Ureter (tissue), 1 donor: ENCODE measurements at places on chromosomes 12 and 14. TPM values are rescaled to one million over a fixed set of nuclear protein-coding genes. Genes with fewer than 3 reads are reported as not detected.
A peak's percentile ranks its signal among the peaks of the same experiment; 100 is the strongest.

DNA sequence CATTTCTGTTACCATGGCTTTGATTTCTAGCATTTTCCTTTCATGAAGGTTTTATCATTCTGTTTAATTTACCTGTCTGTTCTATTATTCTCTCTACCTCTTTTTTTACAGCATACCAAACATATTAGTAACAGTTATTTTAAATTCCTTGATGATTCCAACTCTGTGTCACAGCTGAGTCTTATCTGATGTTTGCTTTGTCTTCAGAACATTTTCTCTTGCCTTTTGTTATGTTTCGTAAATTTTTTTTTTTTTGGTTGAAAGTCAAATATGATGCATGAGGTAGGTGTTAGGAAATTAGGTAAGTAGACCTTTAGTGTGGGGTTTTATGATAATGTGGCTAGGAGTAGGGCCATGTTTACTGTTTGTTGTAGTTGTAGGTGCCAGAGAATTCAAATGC is 496.4 kb downstream of the FOXG1 start:
- DNase-seq, result no peak

The MORN3 gene
- 1.8 TPM for total RNA-seq

GRCh38 chr12:24600551-24600950 is 348.4 kb downstream of the BCAT1 start:
- no peak for DNase-seq

- DNase-seq, result no peak
These were observed 1.5 kb downstream of the FOXG1 start for GRCh38 chr14:28767853-28768741.

GRCh38 chr14:100708425-100709288 is 18.0 kb upstream of the DLK1 start:
- no peak for DNase-seq

- peak; percentile 70 for DNase-seq
These were observed 22.1 kb upstream of the KIF26A start for GRCh38 chr14:104116288-104116755.

The LHX5 gene
- not detected for total RNA-seq

DNA sequence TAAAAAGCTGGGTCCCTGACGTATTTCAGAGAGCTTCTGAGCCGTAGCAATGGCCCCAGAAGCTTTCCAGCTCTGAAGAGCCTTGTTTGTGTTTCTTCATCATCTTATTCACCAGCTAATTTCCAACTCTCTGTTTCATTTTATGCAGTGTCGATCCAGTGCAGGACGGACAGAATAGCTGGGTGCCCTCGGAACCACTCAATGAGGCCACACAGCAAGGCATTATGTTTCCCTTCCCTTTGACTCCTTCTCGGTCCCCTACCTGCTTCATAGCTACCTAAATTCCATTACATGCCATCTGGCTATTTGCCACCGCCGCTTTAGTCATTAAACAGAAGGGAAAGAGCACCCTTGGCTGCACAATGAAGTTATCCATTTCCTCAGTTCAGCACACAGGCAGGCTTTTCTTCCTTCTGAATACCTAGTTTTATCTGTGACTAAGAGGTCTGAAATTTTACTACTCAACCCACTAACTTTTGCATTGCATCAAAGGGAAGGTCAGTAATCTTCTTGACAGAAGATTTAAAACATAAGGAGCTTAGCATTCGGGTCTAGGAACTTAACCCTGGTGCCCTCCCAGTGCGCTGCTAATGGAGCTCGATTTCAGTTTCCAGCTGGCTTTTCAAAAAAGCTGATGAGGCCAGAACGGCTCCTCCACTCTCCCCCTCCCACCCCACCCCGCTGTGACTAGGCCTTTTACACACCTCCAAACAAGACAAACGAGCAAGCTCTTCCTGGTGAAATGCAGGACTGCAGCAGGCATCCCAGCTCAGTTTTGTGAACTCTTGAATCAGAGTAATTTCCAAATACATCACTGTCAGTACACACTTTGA is 176.8 kb downstream of the GXYLT1 start:
- no peak for DNase-seq

DNA sequence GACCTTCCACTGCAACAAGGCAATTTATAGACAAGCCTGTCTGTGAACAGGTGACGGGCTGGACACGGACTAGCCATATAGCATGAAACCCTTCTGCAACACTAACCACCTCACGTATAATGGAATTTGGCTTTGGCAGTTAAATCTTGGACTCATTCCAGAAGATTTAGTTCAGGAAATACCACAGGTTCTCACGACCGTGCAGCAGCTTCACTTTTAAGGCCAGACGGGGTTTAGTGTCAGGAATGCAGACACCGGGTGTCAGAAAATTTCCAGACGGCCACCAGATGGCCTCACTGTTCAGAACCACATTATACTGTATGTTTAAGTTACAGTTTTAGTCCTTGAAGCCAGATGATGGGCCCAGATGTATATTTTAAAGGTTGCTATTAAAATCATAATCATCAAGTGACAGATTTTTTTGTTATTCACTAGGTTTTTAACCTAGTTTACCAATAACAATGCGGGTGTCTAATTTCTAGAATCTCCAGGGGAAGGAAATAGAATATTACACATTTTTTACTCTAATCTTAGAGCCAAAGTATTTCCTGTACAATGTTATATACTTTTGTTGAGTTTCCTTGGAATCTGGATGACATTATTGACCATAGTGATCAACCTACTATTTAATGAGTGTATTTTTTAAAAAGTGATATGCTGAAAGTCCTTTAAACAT is 90.5 kb upstream of the TMPO start:
- DNase-seq, result peak; percentile 69

GRCh38 chr12:27651201-27651600 is 45.0 kb upstream of the REP15 start:
- DNase-seq, result no peak

The DDX51 gene
- total RNA-seq, result 28.7 TPM

- DNase-seq, result peak; percentile 50
These were observed 114.0 kb downstream of the PRMT8 start for GRCh38 chr12:3604748-3605586.

DNA sequence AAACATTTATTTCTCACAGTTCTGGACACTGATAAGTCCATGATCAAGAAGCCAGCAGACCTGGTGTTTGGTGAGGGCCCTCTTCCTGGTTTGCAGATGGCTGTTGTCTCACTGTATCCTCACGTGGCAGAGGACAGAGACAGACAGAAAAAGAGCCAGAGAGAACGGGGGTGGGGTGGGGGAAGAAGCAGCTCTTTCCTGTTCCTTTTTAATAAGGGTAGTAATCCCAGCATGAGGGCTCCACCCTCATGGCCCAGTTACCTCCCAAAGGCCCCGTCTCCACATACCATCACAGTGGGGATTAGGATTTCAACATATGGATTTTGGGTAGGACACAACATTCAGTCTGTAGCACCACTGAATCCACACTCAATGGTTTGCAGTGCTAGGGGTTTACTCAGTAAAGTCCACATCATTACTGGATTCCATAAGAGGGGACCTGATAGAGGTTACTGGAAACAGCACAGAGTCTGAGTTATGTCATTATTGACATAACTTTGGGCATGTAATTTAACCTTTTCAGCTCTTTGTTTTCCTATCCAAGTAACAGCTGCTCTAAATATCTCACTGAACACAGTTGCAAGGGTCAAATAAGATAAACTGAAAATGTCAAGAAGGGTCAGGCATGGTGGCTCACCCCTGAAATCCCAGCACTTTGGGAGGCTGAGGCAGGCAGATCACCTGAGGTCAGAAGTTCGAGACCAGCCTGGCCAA is 53.2 kb downstream of the RPAP3 start:
- no peak for DNase-seq

- DNase-seq, result no peak
These were observed 20.0 kb downstream of the BEST3 start for GRCh38 chr12:69679119-69679518.

DNA sequence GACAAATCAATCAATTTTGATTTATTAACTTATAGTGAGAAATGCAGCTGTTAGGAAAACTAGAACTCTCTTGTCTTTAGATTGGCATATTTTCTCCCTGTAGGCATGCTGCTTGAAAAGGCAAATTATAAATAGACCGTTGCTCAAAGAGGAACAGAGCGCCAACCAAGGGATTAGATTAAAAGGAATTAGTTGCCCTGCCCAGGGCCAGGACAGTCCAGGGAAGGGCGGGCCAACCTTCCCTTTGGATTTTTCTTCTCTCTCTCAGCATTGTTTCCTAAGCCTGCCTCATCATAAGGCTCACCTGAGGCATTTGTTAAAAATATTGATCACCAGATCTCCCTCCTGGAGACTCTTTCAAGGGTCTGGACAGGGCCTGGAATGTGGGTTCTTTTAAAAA is 8.6 kb downstream of the CIPC start:
- no peak for DNase-seq

GRCh38 chr12:89179983-89180382 is 172.3 kb downstream of the DUSP6 start:
- DNase-seq, result peak; percentile 68

The FAM161B gene
- total RNA-seq, result 8.9 TPM

The STAC3 gene
- 3.0 TPM for total RNA-seq

DNA sequence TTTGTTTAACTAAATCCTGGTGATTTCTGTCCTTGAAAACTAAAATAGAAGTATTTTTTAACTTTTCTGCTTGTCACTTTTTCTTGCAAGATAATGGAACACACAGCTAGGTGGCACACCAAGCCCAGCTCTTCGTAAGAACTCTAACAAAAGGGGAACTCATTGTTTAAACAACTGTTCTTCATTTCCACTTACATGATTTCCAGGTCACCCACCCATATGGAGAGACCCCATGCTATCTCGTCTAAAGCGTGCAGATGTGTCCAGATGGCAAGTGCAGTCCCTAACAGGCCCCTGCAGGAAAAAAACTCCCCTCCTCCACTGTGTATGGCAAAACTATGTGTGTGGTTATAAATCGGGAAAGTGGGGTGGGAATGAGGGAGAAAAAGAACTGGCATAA is 43.3 kb upstream of the NT5DC3 start:
- DNase-seq, result no peak

The CAPZA3 gene
- total RNA-seq, result not detected

DNA sequence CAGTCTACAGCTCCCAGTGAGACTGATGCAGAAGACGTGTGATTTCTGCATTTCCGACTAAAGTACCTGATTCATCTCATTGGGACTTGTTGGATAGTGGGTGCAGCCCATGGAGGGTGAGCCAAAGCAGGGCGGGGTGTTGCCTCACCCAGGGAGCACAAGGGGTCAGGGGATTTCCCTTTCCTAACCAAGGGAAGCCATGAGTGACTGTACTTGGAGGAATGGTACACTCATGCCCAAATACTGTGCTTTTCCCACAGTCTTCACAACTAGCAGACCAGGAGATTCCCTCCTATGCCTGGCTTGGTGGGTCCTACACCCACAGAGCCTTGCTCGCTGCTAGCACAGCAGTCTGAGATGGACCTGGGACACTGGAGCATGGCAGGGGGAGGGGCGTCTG is 21.0 kb upstream of the ABCC9 start:
- DNase-seq, result no peak

DNA sequence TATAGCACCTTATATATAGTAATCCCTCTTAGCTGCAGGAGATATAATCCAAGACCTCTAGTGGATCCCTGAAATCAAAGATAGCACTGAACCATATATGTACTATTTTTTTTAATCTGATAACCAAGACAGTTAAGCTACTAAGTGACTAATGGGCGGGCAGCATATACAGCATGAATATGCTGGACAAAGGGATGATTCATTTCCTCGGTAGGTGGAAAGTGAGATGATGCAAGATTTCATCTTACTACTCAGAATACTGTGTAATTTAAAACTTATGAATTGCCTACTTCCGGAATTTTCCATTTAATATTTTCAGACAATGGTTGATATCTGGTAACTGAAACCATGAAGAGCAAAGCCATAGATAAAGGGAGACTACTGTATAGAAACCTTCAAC is 36.2 kb downstream of the PRMT8 start:
- DNase-seq, result no peak

GRCh38 chr14:92686900-92687427 is 61.5 kb downstream of the LGMN start:
- DNase-seq, result peak; percentile 81

GRCh38 chr12:20339060-20339459 is 29.3 kb upstream of the PDE3A start:
- DNase-seq, result no peak

DNA sequence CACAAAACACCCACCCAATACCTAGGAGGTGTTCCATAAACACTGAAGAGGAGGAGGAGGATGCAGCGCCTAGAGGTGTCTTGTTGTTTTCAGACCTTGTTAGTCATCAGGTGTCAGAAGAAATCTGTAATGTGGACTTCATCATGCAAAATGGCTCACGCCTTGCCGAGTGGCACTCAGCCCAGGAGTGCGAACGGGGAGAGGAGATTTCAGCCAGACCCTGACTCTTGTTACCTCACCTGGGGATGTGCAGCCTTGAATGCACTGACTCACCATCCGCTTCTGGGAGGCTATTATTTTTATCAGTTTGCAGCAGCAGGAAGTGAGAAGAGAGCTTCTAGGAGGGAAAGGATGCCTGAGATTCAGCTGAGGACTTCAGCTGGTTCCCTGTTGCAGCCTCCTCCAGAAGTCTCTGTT is 48.2 kb upstream of the PLXNC1 start:
- no peak for DNase-seq
